ENCODE measurements at places on chromosomes 7 and 10.
A peak's percentile ranks its signal among the peaks of the same experiment; 100 is the strongest.

GRCh38 chr10:9066152-9066551, 1011.7 kb downstream of the GATA3 start:
- no peak for DNase-seq

GRCh38 chr10:79932307-79932706, 16.6 kb downstream of the SFTPD start:
- no peak for DNase-seq

- no peak for DNase-seq
Observed at GRCh38 chr10:62335326-62335725, 38.8 kb upstream of the ZNF365 start.

DNA sequence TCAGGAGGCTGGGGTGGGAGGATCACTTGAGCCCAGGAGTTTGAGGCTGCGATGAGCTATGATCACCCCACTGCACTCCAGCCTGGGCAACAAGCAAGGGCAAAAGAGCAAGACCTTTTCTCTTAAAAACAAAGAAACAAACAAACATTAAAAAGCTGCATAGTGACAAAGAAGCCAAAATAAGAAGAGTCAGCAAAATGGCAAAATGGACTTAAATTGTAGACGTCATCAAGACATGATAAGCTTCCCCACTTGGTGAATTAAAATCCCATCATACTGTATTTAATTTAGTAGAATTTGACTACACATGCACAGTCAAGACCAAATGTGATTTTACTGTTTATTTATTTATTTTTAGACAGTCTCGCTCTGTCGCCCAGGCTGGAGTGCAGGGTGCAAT, 48.8 kb upstream of the ATOH7 start:
- no peak for DNase-seq

GRCh38 chr10:79454259-79454658, 8.8 kb upstream of the ZCCHC24 start:
- DNase-seq: peak; percentile 42

DNA sequence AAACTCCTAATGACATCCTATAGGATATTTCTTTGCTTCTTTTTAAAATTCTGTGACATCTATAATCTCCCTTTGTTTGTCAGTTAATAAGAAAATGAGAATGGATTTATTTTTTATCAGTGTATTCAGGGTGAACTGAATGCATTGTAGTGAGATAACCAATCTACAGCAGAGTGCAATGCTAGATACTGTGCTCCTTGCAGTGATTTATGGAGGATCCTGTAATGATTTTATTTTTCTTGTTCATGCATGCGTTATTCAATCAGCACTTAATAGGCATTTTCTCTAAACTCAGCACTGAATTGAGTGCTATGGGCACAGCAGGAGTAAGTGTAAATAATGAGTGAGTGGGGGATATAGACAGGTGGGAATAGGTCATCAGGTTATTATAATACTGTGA, 253.9 kb downstream of the CDK14 start:
- no peak for DNase-seq

- no peak for DNase-seq
Observed at GRCh38 chr10:98444314-98445006, 2.3 kb downstream of the HPS1 start.

- DNase-seq: no peak
Observed at GRCh38 chr10:75272896-75273295, 37.1 kb upstream of the COMTD1 start.

- DNase-seq: peak; percentile 37
Observed at GRCh38 chr10:21993360-21994001, 10.0 kb downstream of the DNAJC1 start.

DNA sequence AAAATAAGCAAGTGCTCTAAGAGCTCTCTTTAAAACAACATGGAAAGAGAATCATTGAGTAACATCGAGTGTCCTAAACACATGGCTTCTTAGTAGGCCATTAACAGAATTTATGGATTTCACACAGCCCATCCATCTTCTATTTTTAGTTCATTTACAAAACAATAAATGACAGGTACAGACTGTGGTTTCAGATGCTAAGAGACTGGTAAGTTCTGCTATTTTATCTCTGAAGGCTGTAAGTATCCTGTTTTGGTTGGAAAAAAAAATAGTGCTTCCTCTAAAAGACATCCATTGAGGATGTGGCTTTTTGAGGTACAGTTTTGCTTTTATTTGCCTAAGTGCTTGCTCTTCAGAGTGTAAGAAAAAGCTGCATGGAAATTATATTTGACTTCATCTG, 27.4 kb upstream of the GNAI1 start:
- DNase-seq: no peak

- no peak for DNase-seq
Observed at GRCh38 chr10:111187096-111187495, 110.3 kb downstream of the ADRA2A start.

DNA sequence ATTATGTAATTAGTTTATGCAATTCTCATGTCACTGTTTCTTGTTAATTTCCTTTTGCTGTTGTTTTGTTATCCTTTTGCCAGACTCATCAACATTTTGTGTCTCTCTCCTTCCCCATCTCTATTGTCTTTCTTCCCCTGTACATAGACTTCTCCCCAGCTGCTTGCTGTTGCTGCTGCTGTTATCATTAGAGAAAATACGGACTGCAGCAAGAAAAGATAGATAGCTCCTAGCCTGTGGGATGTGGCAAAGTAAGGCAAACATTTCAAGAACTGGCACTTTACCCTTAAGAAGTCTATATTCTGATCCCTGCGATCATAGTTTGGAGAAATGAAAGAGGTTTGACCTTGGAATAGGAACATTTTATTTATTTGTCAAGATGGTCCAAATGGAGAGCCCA, 162.2 kb downstream of the AOAH start:
- DNase-seq: no peak

- DNase-seq: no peak
Observed at GRCh38 chr10:110267276-110267675, 37.4 kb downstream of the SMNDC1 start.

DNA sequence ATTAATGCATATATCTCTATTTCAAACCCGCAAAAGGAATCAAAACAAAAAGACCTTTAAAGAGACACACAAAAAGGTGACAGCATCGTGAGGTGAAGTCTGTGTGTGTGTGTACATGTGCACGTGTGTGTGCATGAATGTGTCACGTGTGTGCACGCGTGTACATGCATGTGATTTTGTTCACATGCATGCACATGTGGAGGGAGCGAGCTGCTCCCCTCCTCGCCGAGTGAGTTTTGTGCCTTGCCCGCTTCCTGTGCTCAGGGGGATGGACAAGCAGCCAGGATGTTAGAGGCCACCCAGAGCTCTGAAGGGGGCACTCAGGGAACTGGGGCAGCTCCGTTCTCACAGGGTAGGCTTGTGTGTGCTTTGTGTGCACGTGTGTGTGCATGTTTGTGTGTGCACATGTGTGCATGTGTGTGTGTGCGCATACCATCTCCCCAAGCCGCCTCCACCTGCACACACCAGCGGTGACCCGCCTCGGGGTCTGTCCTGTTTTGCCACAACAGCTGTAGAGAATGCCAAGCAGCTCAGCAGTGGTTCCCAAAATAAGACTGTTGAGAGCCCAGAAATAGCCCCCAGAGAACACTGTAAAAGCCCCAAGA, 191.2 kb downstream of the PTPRN2 start:
- DNase-seq: no peak

- peak; percentile 78 for DNase-seq
Observed at GRCh38 chr10:102644646-102645387, 538 bp downstream of the TRIM8 start.

- DNase-seq: no peak
Observed at GRCh38 chr7:35748371-35748770, 52.5 kb upstream of the SEPTIN7 start.
